ENCODE measurements at places on chromosomes 2 and 18.

DNA sequence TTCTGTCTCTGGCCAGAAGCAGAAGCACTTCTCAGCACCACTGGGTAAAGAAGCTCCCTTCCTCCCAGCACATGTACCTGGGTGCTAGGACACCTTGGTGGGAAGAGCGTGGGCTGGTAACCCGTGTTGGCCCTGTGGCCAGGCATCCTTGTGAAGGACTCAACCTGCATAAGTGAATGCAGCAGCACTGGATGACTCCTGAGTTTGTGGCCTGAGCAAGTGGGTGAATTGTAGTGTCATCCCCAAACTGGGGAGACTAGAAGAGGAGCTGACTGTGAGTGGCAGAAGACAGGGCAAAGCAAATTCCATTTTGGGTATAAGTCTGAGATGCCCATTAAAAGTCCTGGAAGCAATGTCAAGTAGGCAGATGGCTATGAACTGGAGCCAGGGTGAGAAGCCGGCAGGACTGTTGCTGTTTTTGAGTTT lies 63.4 kb downstream of the STAT1 start:
- no peak for DNase-seq

DNA sequence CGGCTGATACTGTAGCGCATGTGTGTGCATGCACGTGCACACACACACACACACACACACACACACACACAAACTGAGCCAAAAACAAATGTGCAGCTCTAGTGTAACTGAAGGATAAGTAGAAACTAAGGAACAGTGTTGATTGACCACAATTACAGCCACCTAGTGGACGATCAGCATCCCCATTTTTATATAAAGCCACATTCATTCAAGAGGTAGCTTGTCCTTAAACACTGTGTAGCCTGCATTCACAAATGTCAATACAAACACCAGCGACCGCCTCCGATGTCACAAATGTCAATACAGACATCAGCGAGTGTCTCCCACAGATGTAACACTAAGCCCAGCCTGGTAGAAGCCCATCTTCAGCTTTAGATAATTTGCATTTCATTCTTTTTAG lies 167.4 kb downstream of the PTGR3 start:
- no peak for DNase-seq

GRCh38 chr2:101089419-101089818 lies 61.8 kb downstream of the TBC1D8 start:
- no peak for DNase-seq

DNA sequence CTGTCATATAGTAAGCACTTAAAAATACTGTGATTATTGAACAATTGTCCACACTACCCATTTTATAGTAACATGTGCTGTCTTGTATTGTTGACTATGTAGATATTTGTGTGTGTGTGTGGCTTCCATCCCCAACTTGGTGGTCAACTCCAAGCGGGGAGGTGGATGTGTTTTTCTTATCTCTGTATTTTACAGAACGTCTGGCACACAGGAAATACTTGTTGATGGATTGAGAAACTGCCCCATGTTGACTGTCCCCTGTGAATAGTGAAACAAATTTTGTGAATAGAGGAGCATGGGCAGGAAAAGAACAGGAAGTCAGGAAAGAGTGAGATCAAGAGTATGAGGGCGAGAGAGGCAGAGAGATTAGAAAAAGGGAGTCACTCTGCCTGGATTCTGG lies 83.6 kb downstream of the CELF4 start:
- no peak for DNase-seq

DNA sequence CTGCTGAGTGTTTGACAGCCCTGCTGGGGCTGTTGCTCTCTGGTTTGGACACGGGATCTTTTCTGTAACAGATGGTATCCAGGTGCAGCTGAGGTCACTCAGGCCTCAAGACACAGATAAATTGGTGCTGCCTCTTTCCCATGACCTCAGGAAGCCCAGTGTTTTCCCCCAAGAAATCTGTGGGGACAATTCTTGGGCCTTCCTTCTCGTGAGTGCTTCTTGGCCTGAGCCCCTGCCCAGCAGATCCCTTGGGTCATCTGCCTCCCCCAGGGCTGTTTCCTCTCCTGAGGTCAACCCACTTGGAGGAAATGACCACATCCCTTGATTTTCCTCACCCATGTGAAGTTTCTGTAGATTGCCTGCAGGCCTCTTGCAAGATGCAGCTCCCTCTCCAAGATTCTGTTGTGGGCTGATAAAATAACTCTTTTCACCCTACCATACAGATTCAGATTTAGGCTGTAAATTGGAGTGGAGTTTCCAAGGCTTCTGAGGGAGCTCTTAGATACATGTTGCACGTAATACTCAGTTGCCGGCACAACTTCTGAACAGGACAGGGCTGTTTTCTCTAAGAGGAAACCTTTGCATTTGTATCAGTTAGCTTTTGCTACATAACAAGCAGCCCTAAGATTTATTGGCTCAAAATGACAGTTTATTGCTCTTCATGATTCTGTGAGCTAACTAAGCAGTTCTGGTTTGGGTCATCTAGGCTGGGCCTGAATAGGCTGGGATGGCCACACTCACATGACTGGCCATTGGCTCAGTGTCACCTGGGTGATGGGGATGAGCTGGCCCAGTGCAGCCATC lies 13.1 kb downstream of the ZAP70 start:
- DNase-seq: no peak

Data from esophagus squamous epithelium (tissue), 5 donors.